ENCODE measurements at places on chromosomes 16 and 17.

GRCh38 chr16:24986512-24987303, 28.5 kb downstream of the ARHGAP17 start:
- peak; percentile 89 for DNase-seq

DNA sequence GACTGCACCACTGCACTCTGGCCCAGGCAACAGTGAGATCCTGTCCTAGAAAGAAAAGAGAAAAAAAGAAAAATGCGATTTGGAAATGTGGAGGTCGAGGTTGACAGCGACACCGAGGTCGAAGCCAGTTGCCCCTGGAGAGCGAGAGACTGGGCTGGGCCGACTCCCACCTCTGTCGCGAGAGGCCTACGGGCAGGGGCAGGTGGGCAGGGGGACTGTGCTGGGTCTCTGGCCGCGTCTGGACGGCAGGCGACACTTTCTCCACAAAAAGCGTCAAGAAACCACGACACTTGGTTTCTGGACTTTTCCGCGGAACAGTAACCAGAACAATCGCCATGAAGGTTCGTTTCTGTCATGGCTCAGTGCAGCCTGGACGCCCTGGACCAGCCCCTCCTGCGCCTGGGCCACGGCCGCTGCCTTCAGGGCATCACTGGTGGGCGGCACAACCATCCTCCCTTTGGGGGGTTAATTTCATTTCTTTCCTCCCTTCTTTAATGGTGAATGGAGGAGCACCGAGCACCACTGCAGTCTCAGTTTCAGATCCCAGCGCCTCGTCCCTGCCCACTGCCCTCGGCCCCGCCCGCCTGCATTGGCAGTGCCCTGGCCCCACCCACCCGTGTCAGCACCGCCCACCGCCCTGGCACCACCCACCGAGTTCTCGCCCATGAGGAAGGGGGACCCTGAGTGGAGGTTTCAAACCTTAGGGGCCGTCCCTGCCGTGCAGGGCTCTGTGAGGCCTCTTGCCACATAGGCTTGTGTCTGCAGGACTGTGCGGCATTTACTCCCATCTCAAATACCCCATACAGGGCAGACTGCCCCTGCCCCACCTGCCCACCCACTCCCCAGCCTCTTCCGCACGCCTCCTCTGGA, 18.5 kb upstream of the CDH15 start:
- DNase-seq, result no peak

DNA sequence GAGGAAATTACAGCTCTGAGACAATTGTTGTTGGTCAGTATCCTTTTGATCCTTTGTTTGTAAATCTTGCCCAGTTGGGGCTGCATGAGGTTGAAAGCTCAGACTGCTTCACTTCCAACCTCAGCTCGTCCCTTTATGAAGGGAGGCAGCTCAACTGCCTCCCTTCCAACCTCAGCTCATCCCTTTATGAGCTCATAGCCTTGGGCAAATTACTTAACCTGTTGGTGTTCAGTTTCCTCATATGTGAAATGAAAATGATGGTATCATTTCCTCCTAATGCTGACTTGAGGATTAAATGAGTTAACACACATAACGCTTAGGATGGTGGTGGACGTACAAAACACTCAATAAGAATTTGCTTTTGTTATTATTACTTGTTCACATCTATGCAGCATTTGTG, 265.1 kb downstream of the CDH13 start:
- no peak for DNase-seq

DNA sequence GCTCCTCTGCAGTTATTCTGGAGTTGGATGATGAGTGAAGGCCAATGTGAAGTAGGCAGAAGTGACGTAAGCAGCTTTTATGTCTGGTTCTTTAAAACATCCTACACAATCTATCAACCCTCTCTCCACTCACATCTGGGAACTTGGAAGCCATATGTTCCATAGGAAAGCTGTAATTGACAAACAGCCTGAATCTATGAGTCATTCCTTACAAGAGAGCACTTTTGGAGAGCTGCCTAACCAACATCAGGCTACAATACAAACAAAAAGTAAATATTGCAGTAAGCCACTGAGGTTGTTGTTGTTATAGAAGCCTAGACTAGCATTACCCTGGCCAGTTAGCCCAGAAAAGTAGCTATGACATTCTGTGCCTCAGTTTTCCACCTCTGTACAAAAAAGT, 5.9 kb downstream of the CCL7 start:
- DNase-seq, result peak; percentile 89

DNA sequence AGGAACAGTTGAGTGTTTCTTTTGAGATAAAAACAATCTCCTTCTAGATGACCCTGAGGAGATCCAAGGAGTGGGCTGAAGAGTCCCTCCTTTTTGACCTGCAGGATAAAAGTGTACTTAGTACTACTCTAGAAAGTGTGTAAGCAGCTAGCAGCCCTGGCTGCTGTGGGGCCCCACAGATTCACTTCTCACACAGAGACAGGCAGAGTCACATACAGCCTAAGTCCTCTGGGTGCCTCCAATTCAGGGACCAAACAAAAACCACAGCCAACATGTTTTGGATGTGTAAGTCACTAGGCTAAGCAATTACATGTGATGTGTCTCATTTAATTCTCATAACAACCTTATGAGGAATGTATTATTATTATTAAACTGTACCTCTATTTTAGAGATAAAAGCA, 97.1 kb downstream of the TMEM100 start:
- no peak for DNase-seq

- DNase-seq, result peak; percentile 83
These were observed 32.2 kb upstream of the HAS3 start for GRCh38 chr16:69073181-69073702.

DNA sequence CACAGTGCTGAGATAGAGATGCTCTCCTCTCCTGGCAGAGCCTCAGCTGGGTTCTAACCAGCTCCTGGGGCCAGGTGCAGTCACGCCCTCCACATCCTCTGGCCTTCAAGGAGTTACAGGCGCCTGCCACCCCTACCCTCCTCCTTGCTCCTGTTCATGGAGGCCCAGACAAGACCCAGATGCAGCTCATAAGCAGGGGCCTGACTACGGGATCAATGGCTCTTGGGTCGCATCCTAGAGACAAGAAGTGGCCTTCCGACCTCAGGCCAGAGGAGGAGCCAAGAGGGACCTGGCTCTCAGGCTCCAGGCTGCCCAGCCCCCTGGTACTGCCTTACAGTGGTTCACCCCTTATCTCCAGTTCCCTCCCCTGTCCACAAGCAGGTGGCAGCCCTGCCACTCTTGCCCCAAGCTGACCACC, 23.0 kb downstream of the ARHGAP27 start:
- DNase-seq, result no peak

DNA sequence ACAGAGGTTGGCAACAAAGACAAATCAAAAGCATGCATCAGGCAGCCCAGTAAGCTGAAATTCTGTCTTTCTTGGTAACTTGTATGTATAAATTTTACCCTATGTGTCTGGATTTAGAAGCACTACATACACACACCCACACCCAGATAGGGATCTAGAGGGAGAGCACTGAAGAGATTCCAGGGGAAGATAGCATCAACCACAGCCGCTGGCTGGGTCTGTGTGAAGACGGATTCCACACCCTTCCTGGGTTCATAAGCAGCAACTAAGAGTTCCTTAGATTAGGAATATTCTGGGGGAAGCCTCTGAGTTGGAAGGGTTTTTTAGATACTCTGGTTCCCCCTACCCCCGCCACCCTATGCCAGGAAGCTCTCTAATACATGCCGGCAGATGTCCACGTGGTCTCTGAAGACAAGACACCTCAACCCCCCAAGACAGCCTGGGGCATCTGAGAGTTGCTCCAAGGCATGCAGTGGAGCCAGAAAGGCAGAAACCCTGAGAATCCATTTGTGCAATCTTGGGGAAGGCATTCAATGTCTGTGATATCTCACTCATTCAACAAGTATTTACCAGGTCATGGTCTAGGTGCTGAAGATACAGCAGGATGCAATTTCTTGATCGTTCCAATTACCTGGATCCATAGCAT, 86.4 kb downstream of the NOG start:
- DNase-seq, result peak; percentile 11

- DNase-seq, result no peak
These were observed 37.0 kb downstream of the RGS9 start for GRCh38 chr17:65173976-65174683.

GRCh38 chr16:27233731-27234130, 30.4 kb downstream of the KDM8 start:
- DNase-seq, result no peak

DNA sequence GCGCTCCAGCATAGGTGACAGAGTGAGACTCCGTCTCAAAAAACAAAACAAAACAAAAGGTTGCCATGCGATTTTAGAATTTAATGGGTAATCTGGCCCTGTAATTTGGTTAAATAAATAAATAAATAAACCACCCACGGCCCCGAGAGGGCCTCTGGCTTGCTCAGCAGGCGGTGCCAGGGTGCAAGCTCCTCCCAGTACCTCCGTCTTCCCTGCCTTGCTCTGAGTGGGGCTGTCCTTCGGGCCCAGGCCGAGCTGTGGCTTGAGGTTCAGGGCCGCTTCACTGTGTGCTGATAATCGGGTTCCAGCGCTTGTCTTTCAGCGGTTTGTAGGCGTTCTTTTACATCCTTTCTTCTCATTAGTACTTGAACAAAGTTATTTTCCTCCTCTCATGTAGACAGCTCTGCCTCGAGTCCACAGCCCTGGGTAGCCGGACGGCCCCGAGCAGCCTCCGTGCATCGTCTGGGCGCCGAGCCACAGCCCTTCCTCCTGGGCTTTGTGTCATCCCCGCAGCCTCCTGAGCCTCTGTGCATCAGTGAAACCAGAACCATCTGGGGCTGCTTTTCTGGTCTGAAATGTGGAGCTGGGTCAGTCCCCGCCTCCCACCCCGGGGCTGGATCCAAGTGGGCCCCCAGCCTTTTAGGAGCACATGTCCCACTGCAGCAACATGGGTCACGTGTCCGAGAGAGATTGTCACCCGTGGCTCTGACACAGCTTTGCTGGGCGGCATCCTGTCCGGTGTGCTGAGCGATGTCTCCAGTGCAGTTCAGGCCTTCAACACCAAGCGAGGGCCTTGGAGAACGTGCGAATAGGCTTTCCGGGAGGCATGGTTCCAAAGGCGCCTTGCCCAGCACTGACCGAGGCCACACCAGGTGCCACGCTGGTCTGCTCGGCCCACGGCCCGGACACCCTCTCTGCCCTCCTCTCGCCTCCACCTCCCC, 157.4 kb upstream of the CHMP6 start:
- DNase-seq, result peak; percentile 41

- no peak for DNase-seq
These were observed 468.0 kb downstream of the HS3ST3B1 start for GRCh38 chr17:14768923-14769322.

DNA sequence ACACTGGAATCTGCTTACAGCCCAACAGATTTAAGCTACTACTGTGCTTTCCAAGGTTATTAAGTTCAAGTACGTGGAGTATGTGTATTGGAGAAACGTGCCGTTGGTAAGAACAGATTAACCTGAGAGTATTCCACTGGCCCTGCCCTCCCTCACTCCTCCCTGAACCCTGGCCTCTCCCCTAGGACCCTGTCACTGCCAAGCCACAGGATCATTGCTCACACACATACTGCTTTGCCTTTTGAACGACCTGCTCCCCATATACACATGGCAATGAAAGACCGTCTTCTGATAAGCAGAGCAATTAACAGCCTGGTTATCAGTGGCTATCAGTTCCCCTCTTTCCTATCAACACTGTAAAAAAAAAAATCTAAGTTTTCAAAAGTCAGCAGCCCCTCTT, 458.9 kb upstream of the DYNLRB2 start:
- DNase-seq, result no peak

DNA sequence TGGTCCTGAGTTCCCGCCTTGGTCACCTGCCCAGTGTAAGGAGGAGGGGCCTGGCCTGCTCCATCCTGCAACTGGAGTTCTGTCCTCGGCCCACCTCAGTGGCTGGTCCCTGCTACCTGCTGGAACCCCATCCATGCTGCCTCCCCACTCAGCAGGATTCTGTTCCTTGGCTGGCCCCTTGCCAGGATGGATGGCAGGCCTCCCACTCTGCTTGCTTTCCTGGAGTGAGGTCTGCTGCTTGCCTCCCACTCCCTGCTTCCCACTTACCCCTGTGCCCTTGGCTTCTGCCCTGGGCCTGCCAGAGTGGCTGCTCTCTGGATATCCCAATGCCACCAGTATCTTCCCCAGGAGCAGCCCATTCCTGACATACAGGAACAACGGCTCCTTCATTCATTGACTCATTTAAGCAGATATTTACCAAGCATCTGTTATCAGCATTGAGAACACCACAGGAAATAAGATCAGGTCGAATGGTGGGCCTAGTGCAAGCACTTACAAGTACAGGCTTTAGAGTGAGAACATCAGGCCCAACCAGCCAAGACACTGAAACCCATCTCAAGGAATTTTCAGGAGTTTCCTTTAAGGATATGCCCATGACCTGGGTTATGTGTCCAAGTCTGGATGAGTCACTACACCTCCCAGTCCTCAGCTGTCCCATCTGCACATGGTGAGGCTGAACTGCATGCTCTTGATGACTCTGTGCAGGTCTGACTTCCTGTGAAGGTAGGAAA, 17.0 kb upstream of the RPRML start:
- no peak for DNase-seq

- no peak for DNase-seq
These were observed 72.3 kb downstream of the TANGO6 start for GRCh38 chr16:68915589-68915988.

GRCh38 chr17:73284354-73284753, 22.7 kb upstream of the CPSF4L start:
- no peak for DNase-seq

GRCh38 chr16:21190599-21190998, 20.8 kb downstream of the ZP2 start:
- DNase-seq, result no peak

GRCh38 chr17:78127239-78127887, 1.2 kb downstream of the TMC6 start:
- DNase-seq, result no peak

DNA sequence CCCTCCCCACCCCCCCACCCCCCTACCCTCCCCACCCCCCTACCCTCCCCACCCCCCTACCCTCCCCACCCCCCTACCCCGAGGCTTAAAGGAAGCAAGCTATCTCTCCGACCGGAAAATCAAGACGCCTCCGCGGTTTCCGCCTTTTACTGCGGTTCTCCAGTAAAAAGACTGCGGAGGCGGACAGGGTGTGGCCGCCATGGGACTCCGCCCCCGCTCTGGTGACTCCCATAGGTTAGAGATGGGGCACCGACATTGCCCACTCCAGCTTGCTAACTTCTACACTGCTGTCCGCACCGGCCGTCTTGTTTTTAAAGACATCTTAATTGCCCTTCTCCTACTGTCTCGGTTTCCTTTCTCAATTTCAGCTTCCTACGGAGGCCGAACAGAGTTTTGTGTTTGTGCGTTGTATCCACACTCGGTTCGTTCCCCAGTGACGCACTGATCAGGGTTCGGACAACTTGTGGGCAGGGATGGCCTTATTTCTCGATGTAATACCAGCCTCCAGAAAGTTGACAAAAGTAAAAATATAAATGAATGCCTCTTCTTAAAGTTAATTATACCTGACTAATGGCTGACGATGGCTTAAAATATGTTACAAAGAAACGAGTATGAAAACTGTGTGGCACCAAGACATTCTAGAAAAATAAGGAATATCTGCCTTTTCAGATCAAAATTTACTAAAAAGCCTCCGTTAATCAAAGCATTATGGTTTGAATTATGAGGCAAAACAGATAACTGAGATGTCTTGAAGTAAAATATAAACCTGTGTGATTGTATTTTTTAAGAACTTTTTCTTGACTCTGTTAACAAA, 1.1 kb upstream of the ZNF200 start:
- no peak for DNase-seq
